Daoy (cell line): ENCODE measurements at places on chromosomes 1 and 21. TPM values are rescaled to one million over a fixed set of nuclear protein-coding genes. Genes with fewer than 3 reads are reported as not detected.

- DNase-seq = no peak
These were observed 7.9 kb downstream of the MYOG start for GRCh38 chr1:203077956-203078355.

The LCE1A gene
- not detected in 2 replicates for total RNA-seq

The DLGAP3 gene
- total RNA-seq = 0.34 and 0.89 TPM in 2 replicates

The C1orf226 gene
- 2.5 TPM in 1 of 2 replicates, not detected in the other for total RNA-seq

The DIO1 gene
- not detected in 2 replicates for total RNA-seq

The BRINP3 gene
- total RNA-seq = not detected in 2 replicates

- no peak for DNase-seq
These were observed 197.3 kb downstream of the FOXD2 start for GRCh38 chr1:47635111-47635510.

DNA sequence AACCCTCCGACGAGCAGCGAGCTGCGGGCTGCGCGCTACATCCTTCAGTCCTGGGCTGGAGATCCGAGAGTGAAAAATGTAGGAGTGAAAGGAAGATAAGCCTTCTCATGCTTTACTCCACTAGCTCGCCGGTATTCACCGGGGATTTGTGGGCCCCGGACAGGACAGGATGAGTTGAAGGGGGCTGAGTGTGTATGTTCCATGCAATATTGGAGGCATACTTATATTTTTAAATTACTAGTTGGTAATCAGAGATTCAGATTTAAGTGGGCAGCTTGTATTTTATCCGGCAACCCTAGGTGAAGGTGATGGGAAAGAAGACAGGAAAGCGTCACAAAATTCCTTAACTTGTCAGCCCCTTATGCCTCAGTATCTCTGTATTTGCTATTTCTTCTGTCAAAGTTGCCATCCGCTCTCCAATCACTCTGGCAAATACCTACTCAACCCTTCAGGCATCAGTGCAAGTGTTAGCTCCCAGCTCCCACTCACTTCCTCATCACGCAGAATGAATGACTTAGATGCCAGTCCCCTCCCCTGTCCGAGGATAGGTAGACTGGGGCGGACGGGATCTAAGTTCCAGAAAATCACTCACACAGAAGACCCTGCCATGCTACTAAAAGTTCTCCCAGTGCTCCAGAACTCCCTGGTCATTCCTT, 503 bp upstream of the PIGM start:
- peak; percentile 27 for DNase-seq

The S100A12 gene
- not detected in 2 replicates for total RNA-seq

DNA sequence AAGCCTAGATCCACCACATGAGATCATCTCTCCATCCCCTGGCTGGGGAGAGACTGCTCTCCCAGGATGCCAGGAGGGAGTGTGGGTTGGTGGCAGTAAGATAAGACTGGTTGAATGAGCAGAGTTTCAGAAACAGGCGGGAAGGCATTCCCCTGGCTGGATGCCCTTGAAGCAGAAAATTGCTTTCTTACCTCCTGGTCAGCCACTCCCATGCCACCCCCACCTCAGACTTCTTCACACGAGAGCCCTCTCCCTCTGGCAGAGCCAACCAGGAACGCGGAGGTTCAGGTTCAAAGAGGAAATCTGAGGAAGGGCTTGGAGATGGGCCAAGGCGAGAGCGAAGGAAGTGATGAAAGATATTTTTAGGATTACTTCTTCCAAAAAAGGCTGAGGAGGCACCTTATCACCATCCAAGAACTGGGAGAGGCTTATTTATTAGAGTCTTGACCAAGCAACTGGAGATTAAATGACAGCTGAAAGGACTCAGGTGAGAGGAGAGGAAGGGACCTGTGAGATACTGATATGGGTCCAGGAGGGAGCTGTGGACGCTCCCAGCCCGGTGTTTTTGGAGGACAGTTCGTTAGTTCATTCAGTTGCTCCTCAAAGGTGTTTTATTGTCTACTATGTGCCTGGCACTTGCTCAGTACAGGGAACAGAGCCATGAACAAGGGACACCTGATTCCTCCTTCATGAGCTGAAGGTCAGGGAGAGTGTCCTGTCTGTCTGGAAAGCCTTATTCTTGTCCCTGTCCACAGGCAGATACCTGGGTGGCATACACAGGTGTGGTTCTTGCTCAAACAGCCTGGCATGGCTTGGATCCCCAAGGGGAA, 18.9 kb upstream of the SLC26A9 start:
- peak; percentile 90 for DNase-seq

The TEX50 gene
- not detected in 2 replicates for total RNA-seq

GRCh38 chr1:180585994-180586359, 27.2 kb downstream of the OVAAL start:
- no peak for DNase-seq

GRCh38 chr1:246270236-246270635, 236.8 kb downstream of the SMYD3 start:
- no peak for DNase-seq

DNA sequence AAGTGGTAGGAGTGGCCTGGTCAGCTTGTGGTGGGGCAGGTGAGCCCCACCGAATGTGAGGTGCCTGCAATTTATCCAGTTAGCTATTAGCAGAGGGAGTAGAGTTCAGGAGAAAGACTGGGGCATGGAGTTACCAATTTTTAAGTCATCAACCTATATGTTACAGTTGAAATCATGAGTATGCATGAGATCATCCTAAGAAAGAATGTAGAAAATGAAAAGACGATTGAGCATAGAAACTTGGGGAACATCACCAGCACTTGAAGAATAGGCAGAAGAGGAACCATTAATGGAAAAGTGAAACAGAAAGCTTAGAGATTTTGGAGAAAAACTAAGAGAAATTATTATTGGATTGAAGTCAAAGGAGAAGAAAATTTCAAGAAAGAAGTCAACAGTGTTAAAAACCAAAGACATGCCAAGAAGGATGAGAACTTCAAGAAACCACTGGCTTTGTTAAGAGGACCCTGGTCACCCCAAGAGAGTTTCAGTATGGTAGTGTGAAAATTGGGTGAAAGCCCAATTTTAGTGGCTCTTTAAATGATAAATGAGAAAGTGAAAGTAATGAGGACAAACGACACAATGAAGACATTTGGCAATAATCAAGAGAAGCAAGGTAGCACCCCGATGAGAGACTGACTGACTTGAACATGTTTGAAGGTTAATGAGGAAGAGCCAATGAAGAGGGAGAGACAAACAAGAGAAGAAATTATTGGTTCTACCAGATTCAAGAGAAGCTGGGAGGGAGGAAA, 36.7 kb downstream of the DNASE2B start:
- no peak for DNase-seq

GRCh38 chr1:156128654-156129597, 14.4 kb downstream of the LMNA start:
- no peak for DNase-seq

GRCh38 chr1:51734896-51735745, 118.2 kb downstream of the OSBPL9 start:
- no peak for DNase-seq

The RGL1 gene
- 5.4 and 8.1 TPM in 2 replicates for total RNA-seq

DNA sequence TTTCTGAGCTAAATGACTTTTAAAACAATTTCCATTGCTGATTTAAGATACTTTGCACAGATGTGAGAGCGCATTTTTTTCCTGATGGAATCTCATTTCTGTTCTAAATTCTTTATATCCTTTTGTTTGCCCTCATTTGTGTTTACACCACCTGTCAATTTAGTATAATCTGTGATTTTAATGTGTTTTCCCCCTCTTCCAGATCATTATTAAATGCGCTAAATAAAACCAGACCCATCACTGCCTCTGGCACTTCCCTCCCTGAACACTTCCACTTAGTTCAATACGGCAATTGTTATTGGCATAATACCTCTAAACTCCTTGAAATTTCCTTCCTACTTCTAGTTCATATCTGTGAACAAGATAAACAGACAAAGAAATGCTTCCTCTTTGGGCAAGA, 186.9 kb upstream of the ADGRL2 start:
- DNase-seq = no peak

The BMP8B gene
- total RNA-seq = 0.51 and 0.86 TPM in 2 replicates

GRCh38 chr1:11967028-11967547, 13.2 kb upstream of the MFN2 start:
- DNase-seq = peak; percentile 62

DNA sequence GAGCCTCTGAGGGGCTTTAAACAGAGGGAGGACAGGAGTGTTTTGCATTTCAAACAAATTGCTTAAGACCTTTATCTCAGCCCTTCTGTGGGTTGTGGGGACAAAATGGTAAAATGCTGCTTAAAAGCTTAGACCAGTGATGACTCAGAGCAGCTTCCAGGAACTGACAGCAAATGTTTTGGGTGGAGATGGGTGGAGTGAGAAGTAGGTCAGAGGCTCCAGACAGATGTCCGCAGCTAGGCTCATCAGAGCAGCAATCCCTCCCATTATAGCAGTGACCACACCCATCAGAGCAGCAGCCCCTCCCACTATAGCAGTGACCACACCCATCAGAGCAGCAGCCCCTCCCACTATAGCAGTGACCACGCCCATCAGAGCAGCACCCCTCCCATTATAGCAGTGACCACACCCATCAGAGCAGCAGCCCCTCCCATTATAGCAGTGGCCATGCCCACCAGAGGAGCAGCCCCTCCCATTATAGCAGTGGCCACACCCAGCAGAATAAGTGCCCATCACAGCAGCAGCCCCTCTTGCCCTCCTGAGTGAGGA, 532.2 kb downstream of the MATN1 start:
- DNase-seq = peak; percentile 91

- DNase-seq = no peak
These were observed 10.3 kb upstream of the PTPN7 start for GRCh38 chr1:202170726-202171125.

DNA sequence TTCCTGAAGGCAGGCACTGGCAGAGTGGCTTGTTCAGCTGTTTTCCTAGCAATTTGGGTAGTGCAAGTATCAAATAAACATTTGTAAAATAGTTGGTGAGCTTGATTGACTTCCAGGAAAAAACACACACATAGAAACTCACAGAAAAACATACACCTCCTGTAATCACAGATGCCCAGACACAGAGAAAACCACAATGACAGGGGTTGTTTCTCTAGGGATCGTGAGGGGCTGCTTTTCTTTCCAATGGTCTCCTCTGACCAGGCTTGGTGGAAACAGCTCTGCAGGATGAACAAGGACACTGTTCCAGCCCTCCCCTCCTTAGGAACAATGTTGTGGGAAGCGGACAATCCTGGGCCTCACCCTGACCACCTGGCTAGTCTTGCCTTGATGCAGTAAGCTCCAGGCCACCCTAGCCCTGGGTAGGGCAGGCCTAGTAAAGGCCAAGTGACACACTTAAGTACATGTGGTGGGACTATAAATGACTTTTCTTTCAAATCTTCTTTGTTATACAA, 142.5 kb upstream of the HMGB4 start:
- DNase-seq = no peak

GRCh38 chr1:98783821-98784220, 122.3 kb downstream of the SNX7 start:
- no peak for DNase-seq

GRCh38 chr1:107328087-107328486, 187.2 kb downstream of the NTNG1 start:
- no peak for DNase-seq
